ENCODE measurements at places on chromosomes 7 and 10.

DNA sequence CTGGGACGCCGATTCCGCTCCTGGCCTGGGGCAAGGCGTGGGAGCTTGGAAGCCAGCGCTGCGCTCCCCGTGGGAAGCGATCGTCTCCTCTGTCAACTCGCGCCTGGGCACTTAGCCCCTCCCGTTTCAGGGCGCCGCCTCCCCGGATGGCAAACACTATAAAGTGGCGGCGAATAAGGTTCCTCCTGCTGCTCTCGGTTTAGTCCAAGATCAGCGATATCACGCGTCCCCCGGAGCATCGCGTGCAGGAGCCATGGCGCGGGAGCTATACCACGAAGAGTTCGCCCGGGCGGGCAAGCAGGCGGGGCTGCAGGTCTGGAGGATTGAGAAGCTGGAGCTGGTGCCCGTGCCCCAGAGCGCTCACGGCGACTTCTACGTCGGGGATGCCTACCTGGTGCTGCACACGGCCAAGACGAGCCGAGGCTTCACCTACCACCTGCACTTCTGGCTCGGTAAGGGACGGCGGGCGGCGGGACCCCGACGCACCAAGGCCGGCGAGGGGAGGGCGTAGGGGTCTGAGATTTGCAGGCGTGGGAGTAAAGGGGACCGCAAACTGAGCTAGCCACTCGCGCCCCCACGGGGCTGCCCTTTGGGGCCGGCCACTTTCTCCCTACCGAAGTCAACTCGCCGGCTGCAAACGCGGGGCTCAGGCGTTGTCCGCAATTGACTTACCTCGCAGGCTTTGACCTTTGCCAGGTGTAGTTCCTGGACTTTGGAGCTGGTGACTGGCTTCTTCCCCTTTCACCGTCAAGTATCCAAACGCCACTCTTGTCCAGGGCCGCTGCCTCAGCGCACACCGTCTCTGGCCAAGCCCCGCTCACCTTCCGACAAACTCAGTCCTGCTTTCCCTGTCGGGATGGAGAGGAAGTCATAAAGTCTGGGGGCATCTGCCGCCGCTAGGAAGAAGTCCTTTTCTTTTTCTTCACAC is at the start of gene SCIN:
TSS of gene SCIN (plus strand) at position 187 of the 928 bp plus-strand sequence. CDS start at position 254, 67 bp downstream.
- peak; percentile 21 for DNase-seq

- DNase-seq, result no peak
These were observed 2.7 kb upstream of the AOAH start for GRCh38 chr7:36726806-36727503.

GRCh38 chr7:112080441-112080840 is 125.8 kb downstream of the DOCK4 start:
- no peak for DNase-seq

DNA sequence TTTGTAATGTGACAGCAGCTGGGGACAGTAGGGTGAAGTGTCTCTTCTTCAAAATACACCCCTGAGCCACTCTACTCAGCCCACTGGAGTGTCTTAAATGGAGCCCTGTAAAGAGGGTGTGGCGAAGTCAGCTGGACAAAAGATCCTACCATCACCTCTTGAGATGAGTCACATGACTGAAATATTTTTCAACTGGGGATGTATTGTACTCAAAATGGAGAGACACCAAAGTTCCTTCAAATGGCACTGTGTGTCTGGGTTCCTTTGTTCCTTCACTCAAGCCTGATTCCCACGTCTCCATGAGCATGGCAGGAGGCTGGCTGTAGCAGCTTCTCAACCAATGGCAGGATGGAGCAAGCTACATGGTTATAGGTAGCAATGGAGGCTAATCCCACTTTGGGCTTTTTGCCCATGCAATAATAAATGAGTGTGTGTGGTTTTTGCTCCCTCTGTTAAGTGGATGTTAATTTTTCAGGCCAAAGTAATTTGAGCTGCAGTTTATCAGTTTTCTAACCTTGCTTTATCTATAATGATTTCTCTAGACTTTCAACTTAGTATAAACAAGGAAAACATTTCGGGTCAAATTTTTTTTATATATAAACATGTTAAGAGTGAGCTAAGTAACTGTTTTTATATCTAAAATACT is 68.2 kb downstream of the CLEC2L start:
- no peak for DNase-seq

- DNase-seq, result no peak
These were observed 67.0 kb downstream of the CDK6 start for GRCh38 chr7:92769394-92769699.

GRCh38 chr10:44886966-44887365 is 24.2 kb upstream of the TMEM72 start:
- no peak for DNase-seq

GRCh38 chr10:8049045-8049864 is 5.2 kb upstream of the GATA3 start:
- no peak for DNase-seq

DNA sequence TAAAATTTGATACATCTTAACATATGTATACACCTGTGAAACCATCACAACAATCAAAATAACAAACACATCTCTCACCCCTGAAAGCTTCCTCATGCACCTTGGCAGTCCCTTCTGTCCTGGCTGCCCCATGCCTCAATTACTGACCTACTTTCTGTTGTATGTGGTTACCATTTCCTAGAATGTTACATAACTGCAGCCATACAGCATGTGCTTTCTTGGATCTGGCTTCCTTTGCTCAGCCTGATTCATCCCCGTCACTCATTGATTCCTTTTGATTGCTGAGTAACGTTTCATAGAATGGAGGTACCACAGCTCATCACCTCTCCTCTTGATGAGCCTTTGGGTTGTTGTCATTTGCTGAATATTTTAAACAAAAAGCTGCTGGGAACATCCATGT is 165.3 kb downstream of the CELF2 start:
- DNase-seq, result no peak

DNA sequence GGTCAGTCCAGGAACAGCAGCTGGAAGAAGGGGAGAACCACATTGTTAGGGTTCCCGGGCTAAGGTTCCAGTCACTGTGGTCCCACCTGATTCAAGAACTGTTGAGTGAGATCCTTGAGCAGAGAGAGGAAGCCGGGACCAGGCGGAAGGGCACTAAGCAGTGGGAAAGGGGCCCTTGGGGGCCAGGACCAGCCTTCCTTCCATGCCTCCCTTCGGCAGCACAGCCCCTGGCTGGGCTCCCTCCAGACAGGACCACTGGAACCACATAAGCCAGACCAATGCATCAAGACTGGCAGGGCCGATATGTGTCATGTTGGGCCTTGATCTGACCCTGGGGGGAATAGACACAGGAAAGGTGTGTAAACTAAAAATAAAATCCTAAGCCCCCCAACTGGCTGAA is 103.9 kb downstream of the STRA8 start:
- no peak for DNase-seq

DNA sequence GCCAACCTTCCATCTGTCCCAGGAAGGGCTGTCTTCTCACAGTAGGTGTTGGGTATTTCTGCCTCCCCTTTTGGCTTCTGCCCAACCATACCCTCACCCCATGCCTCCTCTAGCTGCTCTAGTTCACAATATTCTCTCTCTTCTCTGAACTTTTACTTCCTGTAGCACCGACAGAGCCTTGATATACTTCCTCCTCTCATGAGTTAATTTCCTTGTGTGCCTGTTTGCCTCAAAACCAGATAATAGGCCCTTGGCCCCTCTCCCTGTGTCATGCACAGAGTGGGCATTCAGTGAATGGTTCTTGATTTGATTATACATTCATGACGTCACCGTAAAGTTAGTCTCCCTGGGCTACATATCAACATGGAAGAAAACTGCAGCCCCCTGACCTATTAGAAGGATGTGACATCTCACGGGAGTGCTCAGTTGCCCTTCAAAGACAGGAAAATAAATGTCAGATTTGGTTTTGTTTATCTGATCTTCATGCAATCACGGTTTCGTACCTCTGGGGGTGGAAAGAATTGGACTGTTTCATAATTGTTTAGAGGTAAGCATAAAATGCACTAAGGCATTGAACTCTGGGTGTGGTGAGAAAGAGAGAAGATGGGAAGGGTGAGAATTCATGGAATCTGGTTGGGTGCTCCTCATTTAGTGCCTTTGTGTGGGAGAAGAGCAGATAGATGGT is 127.7 kb downstream of the ITIH5 start:
- DNase-seq, result no peak

GRCh38 chr10:93277360-93277759 is 203.7 kb downstream of the CYP26A1 start:
- no peak for DNase-seq

GRCh38 chr10:133394064-133394663 is at the start of gene MTG1:
Gene MTG1 (plus strand): TSS chr10:133394157. CDS start chr10:133394221, 64 bp downstream.
- peak; percentile 95 for DNase-seq

DNA sequence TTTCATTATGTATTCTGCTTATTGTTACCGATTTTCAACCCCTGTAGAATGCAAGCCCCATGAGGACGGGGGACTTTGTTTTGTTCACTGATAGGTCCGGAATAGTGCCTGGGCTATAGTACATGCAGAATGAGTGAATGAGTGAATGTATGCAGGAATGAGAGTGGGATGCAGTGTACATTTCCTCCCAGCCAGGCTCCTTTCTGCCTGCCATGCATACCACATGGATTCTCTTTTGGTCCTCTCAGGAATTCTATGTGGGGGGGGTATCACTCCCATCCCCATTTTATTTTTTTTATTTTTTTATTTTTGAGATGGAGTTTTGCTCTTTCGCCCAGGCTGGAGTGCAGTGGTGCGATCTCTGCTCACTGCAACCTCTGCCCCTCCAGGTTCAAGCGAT is 16.7 kb downstream of the TRIM56 start:
- no peak for DNase-seq

DNA sequence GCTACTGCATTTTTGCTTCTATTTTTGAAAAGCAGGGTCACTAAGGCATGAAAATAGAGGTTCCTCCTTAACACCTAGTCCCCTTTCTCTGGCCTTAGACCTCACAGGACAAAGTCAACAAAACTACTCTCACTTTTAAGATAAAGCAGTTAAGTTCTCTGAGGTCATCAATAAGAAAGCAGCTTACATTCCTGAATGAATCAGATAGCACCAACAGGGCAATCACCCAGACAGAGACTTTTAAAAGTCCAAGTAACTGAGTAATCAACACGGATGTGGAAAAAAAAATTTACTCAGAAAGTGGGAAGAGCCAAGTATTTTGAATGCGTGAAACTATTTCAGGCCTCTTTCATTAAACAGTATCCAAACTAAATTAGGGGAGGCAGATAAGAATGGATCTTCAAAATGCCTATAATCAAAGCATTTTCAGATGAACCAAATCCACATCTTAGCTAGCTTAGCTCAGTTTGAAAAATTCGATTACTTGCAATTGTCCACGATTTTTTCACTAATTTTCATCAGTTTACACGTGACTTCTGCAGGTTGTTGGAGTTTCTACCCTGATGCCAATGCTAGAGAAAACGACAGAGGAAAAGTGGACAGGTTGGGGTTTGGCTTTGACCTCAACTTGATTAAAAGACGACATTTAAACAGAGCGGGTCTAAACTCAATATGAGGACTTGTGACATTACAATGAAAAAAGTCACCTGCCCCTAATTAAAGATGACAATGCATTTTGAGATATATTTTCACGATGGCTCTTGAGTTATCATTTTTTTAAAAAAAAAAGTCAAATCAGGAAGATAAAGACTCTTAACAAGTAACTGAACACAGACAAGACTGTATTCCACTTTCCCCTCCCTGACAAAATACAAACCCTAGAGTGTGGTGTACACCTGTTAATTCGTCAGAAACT is 1.6 kb downstream of the BEND7 start:
- no peak for DNase-seq

- no peak for DNase-seq
These were observed 172.8 kb upstream of the AKR1E2 start for GRCh38 chr10:4653160-4653559.

GRCh38 chr7:101956130-101956529 is 138.7 kb downstream of the CUX1 start:
- DNase-seq, result no peak

- DNase-seq, result no peak
These were observed 13.9 kb upstream of the GDF10 start for GRCh38 chr10:47286116-47286505.

GRCh38 chr7:133535308-133535707 is 282.4 kb downstream of the EXOC4 start:
- no peak for DNase-seq

DNA sequence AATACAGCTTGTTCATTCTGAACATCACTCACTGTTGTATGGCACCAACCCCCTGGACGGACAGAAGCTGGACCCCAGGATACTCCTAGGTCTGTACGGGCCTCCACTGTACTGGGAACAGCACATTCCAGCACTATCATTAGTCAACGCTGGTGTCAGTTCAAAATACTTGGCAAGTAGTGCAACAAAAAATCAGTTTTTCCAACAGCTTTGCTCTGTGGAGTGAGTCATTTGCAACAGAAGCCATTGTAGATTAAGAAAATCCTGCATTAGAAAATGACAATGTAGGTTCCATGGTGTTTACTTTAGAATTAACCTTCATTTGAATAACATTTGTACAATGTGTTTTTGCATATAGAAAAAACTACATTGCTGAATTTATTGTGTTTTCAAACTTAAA is 266.6 kb downstream of the HDAC9 start:
- DNase-seq, result no peak

GRCh38 chr7:2217716-2218443 is 14.9 kb downstream of the MAD1L1 start:
- no peak for DNase-seq

DNA sequence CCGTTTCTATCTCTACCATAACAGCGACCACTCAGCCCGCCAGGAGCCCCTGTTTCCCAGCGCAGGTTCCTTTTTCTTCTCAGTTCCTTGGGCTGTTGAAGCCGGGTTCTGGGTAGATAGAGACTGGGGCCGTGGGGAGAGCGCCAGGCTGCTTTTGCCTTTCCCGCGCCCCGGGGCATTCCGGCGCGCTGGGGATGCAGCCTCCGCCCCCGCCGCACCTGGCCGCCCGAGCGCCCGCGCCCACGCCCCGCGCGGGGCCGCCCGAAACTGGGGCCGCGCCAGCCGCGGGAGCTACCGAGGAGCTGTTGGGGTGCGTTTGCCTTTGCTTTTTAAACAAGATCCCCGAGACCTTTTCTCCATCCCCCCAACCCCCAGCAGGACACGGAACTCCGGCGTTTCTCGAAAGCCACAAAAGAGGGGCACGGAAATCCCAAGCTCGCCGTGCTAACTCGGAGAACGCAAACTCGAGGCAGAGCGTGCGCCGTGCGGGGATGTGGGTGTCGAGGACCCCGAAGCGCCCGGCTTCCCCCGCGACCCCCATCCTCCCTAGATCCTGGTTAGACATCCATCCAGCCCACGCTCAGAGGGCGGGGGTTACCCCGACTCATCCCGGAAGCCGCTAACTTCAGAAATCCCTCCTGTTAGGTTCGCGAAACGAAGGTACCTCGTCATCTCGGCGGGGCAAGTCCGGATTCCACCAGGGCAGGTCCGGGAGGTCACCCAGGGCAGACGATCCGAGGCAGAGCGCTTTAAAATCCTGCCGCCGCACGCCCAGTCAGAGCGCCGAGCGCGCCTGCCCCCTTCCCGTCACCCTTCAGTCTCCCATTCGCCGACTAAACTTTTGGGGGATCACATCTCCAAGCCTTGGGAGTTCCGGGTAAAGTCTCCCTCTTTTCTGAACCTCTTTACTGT is 1.0 kb downstream of the GRM8 start:
- peak; percentile 24 for DNase-seq

GRCh38 chr7:129530795-129531391 is 28.6 kb downstream of the SMKR1 start:
- DNase-seq, result peak; percentile 55
